Umbilical cord (tissue), 2 donors: ENCODE measurements at places on chromosomes 3 and 15. TPM values are rescaled to one million over a fixed set of nuclear protein-coding genes. Genes with fewer than 3 reads are reported as not detected.

DNA sequence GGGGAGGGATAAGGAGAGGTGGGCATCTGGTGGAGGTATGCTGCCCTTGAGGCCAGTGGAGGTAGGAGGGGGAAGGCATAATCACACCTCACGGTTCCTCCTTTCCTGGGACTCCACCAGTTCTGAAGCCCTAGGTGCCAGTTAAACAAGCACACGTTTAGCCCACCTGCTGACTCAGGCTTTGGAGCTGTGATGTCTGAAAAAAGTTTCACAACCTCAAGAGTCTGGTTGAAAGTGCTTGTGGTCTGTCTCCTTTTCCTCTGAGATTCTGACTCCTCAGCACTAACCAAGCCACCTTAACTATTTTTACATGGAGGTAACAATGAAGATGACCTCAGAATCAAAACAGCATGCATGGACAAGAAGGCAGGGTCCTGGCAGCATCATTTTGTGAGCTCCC is 23.0 kb downstream of the HPS3 start:
- DNase-seq = no peak

GRCh38 chr3:60584250-60584649 is 667.0 kb downstream of the FHIT start:
- DNase-seq = no peak

DNA sequence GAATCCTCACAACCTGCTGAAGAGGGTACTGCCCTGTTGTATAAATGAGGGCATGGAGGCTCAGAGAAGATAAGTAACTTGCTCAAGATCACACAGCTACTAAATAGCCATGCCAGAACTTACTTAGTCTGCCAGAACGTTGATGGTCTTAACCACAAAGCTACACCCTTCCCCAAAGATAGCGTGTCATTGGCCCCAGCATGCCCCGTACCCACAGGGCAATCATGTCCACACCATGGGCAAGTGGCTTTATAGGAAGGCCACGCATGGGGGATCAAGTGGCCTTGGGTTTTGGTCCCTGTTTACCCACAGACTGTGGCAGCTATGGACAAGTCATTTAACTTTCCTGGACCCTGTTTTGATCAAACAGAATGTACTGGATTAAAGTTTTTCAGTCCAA is 15.9 kb upstream of the ARHGEF3 start:
- no peak for DNase-seq

GRCh38 chr3:61460636-61461035 is 100.7 kb upstream of the PTPRG start:
- DNase-seq = no peak

DNA sequence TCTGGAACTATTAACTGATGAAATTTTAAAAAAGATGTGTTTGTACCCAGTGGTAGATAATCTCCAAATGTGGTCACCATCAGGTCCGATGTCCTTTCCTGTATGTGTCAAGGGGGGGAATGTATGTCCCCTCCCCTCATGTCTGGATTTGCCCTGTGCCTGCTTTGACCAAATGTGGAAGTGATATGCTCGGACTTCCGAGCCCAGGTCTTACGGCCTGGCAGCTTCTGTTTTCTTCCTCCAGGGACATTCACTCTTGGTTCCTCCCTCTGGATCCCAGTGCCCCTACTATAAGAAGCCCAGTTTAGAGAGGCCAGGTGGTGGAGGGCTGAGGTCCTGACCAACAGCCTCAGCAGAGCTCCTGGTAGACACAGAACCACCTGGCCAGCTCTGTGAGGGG is 75.5 kb downstream of the CCR1 start:
- no peak for DNase-seq

DNA sequence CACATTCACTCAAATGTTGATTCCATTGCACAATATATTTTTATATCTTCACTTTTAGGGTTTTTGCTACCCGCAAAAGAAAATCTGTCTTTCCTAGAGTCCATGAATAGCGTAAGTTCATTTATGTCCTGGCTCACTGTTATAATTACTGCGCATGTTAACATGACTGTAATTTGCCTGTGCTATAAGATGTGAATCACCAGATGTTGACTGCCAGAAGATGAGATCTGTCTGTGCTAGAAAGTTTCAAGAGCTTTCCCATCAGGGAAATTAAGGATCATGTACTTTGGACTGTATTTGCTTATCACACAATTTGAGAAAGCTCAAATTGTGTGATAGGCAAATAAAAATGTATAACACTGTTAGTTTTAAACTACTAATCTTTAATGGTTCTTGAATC is 322.5 kb downstream of the CHL1 start:
- no peak for DNase-seq

GRCh38 chr3:13064159-13064868 is 8.9 kb downstream of the IQSEC1 start:
- DNase-seq = no peak

DNA sequence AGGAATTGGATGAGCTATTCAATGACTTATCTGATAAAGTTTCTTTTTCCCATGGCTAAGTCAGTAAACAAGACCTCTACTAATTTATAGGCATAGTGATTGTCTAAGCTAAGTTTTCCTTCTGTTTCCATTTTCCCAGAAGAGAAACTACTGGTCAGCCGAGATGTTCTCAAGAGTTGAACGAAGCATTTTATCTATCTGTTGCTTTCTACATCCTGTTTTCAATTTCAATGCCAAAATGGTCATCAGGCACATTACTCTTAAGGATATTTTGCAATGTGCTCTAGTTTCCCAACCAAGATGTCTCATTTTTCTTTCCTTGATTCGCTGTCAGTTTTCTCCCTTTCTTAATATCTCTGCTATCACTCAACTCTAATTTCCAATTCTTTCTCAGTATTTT is 228.7 kb downstream of the MBNL1 start:
- DNase-seq = no peak

- DNase-seq = no peak
These were observed 13.0 kb upstream of the MYO5C start for GRCh38 chr15:52308446-52309153.

GRCh38 chr15:35490511-35490910 is 55.5 kb downstream of the DPH6 start:
- DNase-seq = no peak

DNA sequence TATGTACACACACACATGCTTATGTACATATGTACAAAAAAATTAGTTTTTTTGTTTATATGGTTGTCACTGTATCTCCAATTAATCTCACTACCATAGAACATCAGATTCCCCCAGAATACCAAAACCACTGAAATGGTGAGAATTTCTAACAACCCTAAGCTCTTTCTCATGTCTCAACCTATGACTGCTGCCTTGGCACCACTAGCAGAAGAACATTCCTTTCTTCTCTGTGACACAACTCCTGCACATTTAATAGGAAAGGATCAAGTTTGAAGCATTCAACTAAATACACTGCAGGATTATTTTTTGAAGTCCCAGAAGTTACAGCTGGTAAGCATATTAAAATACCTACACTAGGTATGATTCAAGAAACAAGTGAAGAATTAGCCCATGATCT is 109.6 kb downstream of the FAM174B start:
- no peak for DNase-seq

GRCh38 chr3:142120707-142121106 is 28.6 kb downstream of the TFDP2 start:
- DNase-seq = peak; percentile 15

DNA sequence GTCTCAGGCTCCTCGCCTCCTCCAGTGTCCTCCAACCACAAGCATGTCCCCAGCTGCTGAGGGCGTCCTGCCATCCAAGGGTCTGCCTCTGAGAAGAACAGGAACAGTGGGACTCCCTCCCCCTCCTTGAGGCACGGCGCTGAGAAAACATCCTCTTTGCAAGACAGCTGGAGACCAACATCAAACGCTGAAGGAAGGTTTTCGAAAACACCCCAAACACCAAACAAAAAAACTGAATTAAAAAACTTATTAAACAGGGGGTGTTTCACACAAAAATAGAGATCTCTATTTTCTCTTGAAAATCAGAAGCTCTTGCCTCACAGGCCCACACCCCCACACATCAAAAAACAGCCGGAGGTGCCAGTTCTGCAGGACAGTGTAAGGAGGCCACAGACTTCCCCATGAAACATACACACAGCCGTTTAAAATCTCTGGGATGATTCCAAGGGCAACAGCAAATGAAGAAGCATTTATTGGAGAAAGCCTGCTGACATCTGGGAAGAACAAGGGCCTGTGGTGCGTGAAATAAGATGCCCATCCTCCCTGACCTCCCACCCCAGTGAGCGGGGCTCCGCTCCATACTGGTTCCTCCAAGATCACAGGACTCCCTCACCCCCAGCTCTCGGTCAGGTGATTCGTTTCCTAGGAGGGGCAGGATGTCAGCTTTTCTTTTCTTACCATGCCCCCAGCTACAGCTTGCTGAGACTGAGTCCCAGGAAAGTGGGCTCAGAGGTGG is 71.3 kb downstream of the NUP210 start:
- peak; percentile 46 for DNase-seq

GRCh38 chr3:152030320-152030719 is 156.9 kb downstream of the SUCNR1 start:
- DNase-seq = no peak

GRCh38 chr3:131518680-131519079 is 15.9 kb upstream of the MRPL3 start:
- DNase-seq = no peak

DNA sequence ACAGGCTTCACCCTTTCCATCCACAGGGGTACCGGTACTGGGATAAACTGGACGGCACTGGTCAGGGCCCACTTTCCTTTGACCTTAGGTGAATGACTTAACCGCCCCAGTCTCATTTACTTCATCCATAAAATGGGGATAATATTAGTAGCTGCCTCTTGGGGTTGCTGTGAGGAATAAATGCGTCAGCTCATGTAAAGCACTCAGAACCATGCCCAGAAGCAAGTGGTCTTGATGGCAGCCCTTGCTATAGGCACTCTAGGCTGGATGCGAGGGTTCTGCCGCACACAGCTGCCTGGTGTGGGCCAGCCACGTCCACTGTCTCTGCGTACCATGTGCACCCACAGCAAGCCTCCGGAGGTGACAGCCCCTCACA is 32.2 kb upstream of the FBLN2 start:
- no peak for DNase-seq

DNA sequence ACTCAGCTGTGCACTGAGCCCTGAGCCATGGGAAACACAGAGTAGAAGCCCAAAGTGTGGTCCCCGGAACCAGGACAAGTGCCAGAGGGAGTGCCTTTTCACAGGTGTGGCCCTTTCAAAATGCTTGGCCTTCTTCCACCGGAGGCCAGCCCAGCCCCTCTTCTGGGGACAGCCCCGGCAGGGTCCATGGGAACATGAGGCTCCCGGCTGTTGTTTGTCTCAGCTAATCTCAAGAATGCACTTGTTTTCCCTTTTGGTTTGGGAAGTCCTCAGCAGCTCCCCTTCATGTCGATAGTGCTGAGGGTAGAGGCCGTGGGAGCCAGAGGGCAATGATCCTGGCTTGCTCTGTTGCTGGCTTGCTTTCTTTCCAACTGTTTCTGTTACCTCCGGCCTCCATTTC is 91.1 kb upstream of the MRPS22 start:
- no peak for DNase-seq

ALG1L2 gene
- not detected for total RNA-seq

COL8A1 gene
- total RNA-seq = 364 TPM

CYP1A2 gene
- total RNA-seq = 0.96 TPM

SMCO1 gene
- total RNA-seq = not detected
